ENCODE measurements at places on chromosomes 11 and 22.

DNA sequence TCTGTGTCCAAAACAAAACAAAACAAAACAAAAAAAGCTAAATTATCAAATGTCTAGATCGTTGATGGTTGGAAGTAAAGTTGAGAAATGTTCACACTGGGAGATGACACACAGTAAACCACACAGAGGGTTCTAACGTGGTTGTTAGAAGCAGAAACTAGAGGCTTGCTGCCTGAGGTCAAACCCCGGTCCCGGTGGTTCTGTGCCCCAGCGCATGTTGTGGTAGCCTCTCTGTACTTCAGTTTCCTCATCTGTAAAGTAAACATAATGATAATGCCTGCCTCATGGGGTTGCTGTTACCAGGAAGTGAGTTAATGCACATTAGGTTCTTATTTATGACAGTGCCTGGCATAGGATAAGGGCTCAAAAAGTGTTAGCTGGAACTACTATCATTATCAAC is 33.4 kb downstream of the PPARA start:
- no peak for DNase-seq

DNA sequence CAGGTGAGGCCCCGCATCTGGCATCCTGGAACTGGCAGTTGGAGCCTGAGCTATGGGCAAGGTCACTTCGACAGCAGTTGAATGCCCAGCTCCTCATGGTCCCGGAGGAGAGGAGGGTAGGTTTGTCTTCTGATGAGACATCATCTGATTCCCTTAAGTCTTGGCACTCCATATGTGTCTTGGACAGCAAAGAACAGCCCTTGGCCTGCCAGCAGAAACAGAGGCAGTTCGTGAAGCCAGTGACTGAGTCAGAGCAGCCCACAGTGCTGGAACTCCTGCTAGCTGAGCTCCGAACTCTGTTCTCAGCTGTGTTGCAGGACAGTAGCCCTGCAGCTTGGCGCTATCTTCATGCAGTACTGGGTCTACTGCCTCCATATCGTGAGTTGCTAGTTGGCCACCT is 1.0 kb downstream of the DNHD1 start:
- DNase-seq, result peak; percentile 52

- DNase-seq, result no peak
These were observed 165.0 kb downstream of the BRD1 start for GRCh38 chr22:49662681-49663080.

- no peak for DNase-seq
These were observed 2.5 kb downstream of the MRGPRG start for GRCh38 chr11:3216027-3216525.

GRCh38 chr22:39496131-39496838 is 5.8 kb upstream of the MIEF1 start:
- DNase-seq, result peak; percentile 56

DNA sequence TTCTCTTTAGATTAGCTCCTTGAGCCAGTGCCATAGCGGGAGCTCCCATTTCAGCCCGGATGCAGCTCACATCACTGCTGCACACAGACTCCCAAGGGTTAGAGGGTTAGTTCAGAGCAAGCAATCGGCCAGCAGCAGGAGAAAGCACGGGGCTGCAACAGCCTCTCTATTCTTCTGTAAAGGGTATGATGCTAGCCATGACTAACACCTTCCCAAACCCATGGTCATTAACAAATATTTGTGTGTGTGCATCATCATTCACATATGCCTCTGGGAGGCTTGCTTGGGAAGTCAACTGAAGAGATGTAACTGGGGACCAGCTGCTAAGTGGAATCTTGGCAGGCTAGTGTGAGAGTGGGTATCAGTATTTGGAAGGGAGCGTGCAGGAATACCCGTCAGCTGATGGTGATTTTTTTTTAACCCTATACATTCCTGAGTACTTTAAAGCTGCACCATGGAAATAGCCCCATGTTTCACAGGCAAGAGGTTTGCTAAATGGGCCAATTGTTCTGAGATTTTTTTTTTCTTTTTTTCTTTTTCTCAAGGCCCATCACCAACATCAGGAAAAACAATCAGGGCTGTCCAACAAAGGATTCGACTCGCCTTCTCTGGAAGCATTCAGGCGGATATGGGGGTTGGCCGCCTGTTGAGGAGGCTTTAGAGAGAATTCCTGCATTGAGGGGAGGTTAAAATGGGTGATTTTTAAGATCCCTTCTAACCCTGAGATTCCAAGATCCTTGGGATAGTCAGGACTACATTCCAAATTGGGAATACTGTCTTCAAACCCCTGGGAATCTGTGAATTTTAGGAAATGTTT is 33.2 kb upstream of the CCDC89 start:
- peak; percentile 100 for DNase-seq

DNA sequence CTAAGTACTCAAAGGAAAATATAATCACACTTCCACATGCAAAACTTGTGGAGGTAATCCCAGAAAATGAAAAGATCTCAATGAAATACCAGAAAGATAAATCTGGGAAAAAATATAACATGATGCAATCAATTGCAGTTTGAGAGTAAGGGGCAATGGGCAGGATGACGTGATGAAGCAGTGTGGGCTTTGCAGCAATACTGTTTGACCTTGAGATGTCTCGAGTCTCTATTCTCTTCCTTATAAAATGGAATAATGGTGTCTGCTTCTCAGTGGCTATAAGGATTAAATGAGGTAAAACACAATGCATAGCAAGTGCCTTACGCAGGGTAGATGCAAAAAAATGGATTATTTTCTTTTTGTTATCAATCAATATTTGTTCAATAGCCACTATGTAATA is 447.5 kb downstream of the BUD13 start:
- no peak for DNase-seq

GRCh38 chr22:39449708-39450107 is 7.1 kb upstream of the MGAT3 start:
- DNase-seq, result no peak

All from AG10803 (cell line).